Large intestine (tissue), 12 donors: ENCODE measurements at places on chromosomes 1 and 21. TPM values are rescaled to one million over a fixed set of nuclear protein-coding genes. Genes with fewer than 3 reads are reported as not detected.

The SERPINC1 gene
- 0.54 TPM for polyA plus RNA-seq

The TEX35 gene
- polyA plus RNA-seq: 0.07 TPM

The PLA2G2C gene
- 0.06 TPM for polyA plus RNA-seq

The GJA9 gene
- polyA plus RNA-seq: 0.42 TPM

The KDF1 gene
- polyA plus RNA-seq: 20.4 TPM

The PDC gene
- 0.25 TPM for polyA plus RNA-seq

- H3K36me3 ChIP-seq: no peaks in the 10 kb centered on the region
These were observed 61.3 kb downstream of the CDK18 start for GRCh38 chr1:205565799-205566198.

DNA sequence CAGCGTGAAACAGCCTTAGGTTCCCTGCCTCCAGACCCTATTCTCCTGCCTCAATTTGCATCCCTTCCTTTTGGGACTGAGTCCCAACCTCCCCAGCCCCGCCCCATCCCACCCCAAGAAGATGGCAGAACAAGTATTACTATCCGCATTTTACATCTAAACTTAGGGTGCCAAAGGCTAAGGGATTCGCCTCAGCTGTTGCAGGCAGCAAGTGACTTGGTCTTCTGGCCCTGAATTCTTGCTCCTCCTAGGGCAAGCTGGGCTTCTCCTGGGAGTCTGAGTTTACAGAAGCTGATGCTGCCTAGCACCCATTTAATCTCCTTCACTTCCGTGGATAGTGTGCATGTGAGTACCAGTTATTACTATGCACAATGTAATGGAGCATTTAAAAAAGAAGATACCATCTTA, 161.3 kb upstream of the NR5A2 start:
- no peaks in the 10 kb centered on the region for H3K36me3 ChIP-seq
- H3K27me3 ChIP-seq: no peaks in the 10 kb centered on the region
- H3K27ac ChIP-seq: no peak overlapping the region
- DNase-seq: no peak
- H3K4me3 ChIP-seq: no peak overlapping the region

GRCh38 chr1:53409695-53410094, 49.5 kb upstream of the DMRTB1 start:
- H3K36me3 ChIP-seq: no peaks in the 10 kb centered on the region
- H3K27ac ChIP-seq: no peak overlapping the region
- H3K4me3 ChIP-seq: no peak overlapping the region
- no peaks in the 10 kb centered on the region for H3K4me1 ChIP-seq
- DNase-seq: no peak

- peak overlapping the region; percentile 86 for H3K27ac ChIP-seq
- peaks cover 26% of the 10 kb centered on the region for H3K4me1 ChIP-seq
- no peaks in the 10 kb centered on the region for H3K36me3 ChIP-seq
- no peaks in the 10 kb centered on the region for H3K27me3 ChIP-seq
These were observed 105.8 kb downstream of the SIK1 start for GRCh38 chr21:43321111-43321510.

- peaks cover 7% of the 10 kb centered on the region for H3K4me1 ChIP-seq
- peak; percentile 77 for DNase-seq
- H3K27ac ChIP-seq: peak overlapping the region; percentile 82
- H3K27me3 ChIP-seq: no peaks in the 10 kb centered on the region
- H3K36me3 ChIP-seq: peaks cover under 1% of the 10 kb centered on the region
These were observed 406 bp downstream of the KIAA0040 start for GRCh38 chr1:175192111-175192629.

- no peak overlapping the region for H3K27ac ChIP-seq
- no peak for DNase-seq
- H3K27me3 ChIP-seq: peaks cover 20% of the 10 kb centered on the region
- H3K36me3 ChIP-seq: no peaks in the 10 kb centered on the region
- peaks cover 14% of the 10 kb centered on the region for H3K4me1 ChIP-seq
These were observed 4.3 kb upstream of the PLEKHG5 start for GRCh38 chr1:6495540-6496364.

- H3K36me3 ChIP-seq: no peaks in the 10 kb centered on the region
- H3K4me1 ChIP-seq: no peaks in the 10 kb centered on the region
- no peaks in the 10 kb centered on the region for H3K27me3 ChIP-seq
These were observed 649.6 kb upstream of the PTBP2 start for GRCh38 chr1:96072021-96072420.

DNA sequence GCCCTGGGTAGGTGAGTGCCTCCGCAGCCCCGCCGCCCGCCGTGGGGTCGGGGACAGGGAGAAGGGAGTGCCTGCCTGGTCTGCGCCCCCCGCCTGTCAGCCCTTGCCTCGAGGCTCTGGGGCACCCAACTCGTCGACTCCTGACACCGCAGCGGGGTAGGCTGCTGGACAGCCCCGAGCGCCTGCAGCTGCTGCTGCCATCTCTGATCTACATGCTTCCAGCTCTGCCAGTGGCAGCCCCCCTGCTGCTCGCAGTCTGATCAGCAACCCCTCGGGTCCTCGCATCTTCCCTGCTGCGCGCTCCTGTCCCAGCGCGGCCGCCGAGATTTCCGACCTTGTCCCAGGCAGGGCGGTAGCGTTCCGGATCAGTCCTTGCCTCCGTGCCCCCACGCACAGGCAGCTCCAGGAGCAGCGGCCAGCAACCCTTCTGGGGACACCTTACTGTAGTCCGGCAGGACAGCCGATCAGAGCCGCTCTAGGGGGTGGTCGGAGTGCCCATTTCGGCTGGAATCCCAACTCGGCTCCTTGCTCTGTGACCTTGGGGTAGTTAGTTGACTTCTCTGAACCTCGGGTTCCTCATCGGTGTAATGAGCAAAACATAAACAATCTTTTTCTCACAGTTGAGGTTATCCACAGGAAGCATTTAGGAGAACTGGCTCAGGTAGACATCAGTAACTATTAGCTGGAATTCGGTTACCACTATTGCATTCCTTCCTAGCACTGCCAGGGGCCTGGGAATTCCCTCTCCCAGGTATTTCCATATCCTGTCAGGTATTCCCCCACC, 540 bp downstream of the BCAN start:
- DNase-seq: no peak
- H3K27me3 ChIP-seq: peaks cover 90% of the 10 kb centered on the region
- H3K4me3 ChIP-seq: peak overlapping the region; percentile 33
- peaks cover 3% of the 10 kb centered on the region for H3K36me3 ChIP-seq
- H3K4me1 ChIP-seq: peaks cover 22% of the 10 kb centered on the region
- no peak overlapping the region for H3K27ac ChIP-seq

- H3K36me3 ChIP-seq: no peaks in the 10 kb centered on the region
- H3K27ac ChIP-seq: no peak overlapping the region
- H3K4me3 ChIP-seq: no peak overlapping the region
- H3K27me3 ChIP-seq: peaks cover 4% of the 10 kb centered on the region
- H3K4me1 ChIP-seq: no peaks in the 10 kb centered on the region
These were observed 56.9 kb downstream of the LPAR3 start for GRCh38 chr1:84836145-84836544.

GRCh38 chr1:159289060-159289459, 13.1 kb upstream of the FCER1A start:
- no peaks in the 10 kb centered on the region for H3K27me3 ChIP-seq
- H3K4me3 ChIP-seq: no peak overlapping the region
- H3K27ac ChIP-seq: no peak overlapping the region
- H3K4me1 ChIP-seq: no peaks in the 10 kb centered on the region
- DNase-seq: no peak
